ENCODE measurements at places on chromosomes 3 and 15.

GRCh38 chr3:183392186-183393034 is 36.0 kb downstream of the MCF2L2 start:
- DNase-seq: no peak

DNA sequence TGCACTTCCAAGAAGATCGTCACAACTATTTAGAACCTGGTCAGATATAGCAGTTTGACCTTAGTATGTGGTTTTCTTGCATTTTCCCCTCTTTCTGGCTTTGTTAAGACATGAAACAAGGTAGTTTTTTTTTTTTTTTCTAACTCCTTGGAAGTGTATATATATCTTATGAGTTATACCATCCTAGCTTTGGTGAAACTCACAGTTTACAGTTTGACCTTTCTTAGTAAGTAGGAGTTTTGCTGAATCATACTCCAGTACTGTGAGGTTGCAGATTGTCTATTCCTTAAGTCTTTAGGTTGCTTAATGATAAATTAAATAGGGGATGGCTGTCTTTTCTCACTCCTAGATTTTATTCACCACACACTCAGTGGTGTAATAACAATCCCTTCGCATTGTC is 325.0 kb downstream of the RBMS3 start:
- DNase-seq: no peak

DNA sequence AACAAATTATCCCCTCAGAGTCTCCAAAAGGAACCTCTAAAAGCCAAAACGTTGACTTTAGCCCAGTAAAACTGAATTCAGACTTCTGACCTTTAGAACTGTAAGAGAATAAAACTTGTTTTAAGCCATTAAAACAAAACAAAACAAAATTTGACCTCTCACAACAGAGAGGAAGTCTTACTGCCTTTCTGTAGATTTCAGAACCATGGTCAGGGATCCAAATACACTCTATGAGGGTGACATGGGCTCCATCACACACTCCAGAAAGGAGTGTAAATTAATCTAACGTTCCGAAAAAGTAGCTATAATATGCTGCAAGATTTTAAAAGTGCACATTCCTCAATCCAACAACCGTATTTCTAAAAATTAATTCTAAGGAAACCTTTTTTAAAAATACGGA is 19.2 kb upstream of the RPL14 start:
- DNase-seq: no peak

- no peak for DNase-seq
Observed at GRCh38 chr3:116734243-116734642, 24.7 kb downstream of the TUSC7 start.

- no peak for DNase-seq
Observed at GRCh38 chr3:178381555-178381954, 154.7 kb upstream of the KCNMB2 start.

DNA sequence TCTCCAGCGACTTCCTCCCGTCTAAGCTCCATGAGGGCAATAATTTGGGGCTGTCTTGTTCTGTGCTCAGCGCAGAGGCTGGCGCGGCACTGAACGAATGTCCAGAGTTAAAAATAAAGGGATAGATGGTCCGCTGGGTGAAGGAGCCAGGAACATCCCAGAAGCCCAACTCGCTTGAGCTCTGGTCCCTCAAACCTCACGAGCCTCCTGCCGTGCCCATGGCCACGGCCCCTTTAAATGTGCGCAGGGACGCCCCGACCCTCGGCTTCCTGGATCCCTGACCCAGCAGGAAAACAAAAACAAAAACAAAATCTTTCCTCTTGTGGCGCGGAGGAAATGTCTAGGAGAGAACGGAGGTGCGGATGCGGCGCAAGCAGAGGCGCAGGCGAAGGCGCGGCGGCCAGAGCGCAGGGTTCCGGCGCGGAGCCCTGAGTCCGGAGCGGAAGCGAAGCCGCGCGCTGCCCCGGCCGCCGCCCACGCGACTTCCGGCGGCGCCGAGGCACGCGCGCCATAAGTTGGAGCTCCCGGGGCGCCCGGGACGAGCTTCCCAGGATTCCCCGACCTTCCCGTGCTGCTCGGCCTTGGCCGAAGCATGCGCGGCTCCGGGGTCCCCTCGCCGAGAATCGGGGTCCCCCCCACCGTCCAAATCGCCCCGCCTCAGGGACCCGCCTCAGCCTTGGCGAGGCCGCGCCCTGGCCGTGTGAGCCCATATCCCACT is 52.9 kb upstream of the WNT7A start:
- no peak for DNase-seq

- DNase-seq: no peak
Observed at GRCh38 chr3:63955830-63956545, 43.8 kb upstream of the SCAANT1 start.

- no peak for DNase-seq
Observed at GRCh38 chr3:30513374-30514152, 92.8 kb upstream of the TGFBR2 start.

DNA sequence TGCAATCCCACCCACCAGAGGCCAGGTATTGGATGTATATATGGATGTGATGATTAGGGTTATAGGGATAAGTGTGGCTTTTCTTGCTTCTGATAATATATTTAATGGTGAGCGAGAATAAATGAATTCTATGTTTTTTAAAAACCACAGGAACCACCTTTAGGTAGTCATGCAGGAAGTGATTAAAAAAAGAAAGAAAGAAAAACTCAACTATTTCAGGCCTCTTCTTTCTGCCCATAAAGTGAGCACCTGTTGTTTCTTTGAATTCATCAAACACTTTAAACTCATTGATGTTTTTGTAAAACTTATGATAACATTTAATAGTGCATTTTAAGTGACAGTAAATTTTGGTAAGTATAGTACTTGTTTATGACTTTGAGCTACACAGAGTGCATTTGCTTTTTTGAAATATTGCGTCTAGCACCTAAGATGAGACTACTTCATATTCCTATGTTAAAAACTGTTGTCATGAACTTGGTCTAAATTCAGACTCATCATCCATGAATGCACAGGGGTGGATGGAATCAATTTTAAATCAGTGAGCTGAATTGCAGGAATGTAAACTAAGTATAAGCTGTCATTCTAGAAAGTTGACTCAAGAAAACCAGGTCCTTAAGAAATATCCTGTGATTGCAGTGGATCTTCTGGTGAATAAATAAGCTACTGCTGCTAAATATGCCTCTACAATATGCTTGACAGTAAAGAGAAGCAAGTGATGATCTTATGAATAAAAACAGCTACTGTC is 764.4 kb upstream of the NECTIN3 start:
- DNase-seq: no peak

GRCh38 chr3:80227216-80227615 is 459.4 kb upstream of the ROBO1 start:
- no peak for DNase-seq
